SK-N-SH treated with all-trans-retinoic acid at 6 μM for 48 hours (cell line): ENCODE measurements at places on chromosomes 1 and 21.

DNA sequence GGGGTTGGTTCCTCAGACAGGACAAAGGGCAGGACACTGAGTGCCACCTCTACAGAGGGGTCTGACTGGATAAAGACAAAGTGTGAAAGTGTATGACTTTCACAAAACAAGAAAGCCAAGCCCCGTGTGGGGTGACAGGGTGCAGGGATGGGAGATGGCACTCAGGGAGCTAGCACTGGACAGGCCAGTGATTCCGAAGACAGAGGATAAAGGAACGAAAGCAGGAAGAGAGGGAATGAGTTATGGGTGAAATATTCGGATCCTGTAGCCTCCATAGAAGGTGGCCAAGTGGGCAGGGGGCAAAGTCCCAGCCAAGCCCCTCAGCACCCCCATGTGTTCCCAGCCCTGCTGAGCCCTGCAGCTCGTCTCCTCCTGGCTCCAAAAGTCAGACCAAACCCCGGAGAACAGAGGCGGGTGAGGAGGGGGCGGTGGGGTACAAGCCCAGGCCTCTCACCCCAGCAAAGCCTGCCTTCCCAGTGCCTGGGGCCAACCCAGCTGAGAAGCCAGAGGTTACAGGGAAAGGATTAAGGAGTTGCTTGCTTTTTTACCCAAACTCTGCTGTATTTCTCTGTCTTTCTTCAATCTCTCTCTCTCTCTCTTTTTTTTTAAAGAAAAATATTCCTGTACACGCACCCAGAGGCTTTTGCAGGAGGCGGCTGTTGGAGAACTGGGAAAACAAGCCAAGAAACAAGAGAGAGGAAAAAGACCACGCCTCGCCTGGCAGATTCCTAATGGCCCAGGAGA is 14.0 kb upstream of the WASF2 start:
- peak; percentile 42 for ATAC-seq

DNA sequence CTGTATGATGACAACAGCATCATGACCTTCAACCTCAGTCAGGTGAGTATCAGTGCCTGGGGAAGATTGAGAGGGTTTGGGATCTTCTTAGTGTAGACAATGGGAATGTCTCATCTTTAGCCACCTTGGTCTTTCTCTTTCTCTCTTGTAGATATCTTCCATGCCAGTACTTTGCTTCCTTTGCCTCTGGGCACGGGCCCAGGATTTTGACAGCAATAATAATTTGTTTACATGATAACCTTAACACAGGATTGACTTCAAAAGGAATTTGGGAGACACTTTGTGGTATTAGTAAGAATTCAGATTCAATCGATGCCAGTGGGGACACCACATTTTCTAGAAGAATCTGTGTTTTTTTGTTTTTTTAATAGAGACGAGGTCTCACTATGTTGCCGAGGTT is 12.1 kb upstream of the PIGV start:
- no peak for ATAC-seq

- peak; percentile 48 for ATAC-seq
Observed at GRCh38 chr1:160124705-160125478, 9.3 kb downstream of the ATP1A2 start.

- no peak for ATAC-seq
Observed at GRCh38 chr1:97119260-97120158, 397.9 kb downstream of the PTBP2 start.

GRCh38 chr1:223556414-223557129 is 108.9 kb downstream of the CAPN8 start:
- ATAC-seq, result peak; percentile 89

DNA sequence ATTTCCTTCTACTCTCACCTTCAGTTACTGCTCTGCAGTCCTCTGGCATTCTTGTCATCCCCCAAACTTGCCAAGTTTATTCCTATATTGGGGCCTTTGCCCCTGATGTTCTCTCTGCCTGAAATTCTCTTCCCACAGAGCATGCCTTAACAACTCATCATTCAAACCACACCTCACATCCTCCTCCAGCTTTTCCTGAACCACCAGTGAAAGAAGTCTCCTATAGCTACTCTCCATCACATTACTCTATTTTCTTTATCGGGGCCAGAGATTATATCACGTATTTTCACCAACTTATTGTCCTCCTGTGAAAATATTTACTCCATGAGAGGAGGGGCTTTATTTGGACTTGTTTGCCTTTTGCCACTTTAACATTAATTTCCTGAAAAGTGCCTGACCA is 32.1 kb downstream of the EXTL2 start:
- no peak for ATAC-seq

- peak; percentile 47 for ATAC-seq
Observed at GRCh38 chr21:35476621-35477395, 427.7 kb upstream of the RUNX1 start.

- ATAC-seq, result no peak
Observed at GRCh38 chr21:34911360-34911759, 137.7 kb downstream of the RUNX1 start.

DNA sequence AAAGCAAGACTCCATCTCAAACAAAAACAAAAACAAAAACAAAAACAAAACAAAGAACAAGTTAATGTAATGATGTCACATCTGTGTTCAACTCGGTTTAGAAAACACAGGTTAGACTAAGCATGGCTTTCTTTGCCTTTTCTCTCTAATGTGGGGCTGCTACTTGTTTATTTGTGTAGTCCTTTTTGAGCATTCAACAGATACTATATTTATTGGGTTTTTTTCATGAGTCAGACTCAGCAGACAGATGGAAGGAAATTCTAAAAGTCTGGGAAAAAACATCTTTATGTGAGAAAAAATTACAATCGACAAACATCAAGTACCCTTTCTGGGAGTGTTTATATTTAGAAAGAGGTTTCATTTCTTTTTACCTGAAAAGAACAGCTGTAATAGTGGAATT is 22.3 kb upstream of the OTUD3 start:
- ATAC-seq, result no peak

- no peak for ATAC-seq
Observed at GRCh38 chr1:162172311-162173102, 103.0 kb downstream of the NOS1AP start.

GRCh38 chr1:233361876-233362275 is 34.4 kb downstream of the MAP3K21 start:
- ATAC-seq, result no peak

- ATAC-seq, result peak; percentile 12
Observed at GRCh38 chr1:206693592-206693991, 8.9 kb downstream of the MAPKAPK2 start.

DNA sequence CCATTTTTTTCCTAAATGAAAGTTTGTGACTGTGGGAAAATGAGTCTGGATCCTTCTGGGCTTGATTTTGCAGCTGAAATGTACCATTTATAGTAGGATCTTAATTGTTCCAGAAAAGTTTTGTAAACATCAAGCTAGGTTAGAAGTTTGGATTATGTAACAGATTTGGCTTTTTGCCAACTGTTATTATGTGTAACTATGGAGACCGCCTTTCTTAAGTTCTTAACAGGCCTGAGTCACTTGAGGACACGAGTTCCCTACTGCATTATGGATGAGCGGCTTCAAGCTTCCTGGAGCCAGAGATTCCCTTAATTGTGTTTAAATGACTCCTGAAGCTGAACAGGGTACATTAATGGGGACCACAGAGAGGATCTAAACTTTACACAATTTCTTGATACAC is 22.2 kb downstream of the SLC25A33 start:
- peak; percentile 96 for ATAC-seq

DNA sequence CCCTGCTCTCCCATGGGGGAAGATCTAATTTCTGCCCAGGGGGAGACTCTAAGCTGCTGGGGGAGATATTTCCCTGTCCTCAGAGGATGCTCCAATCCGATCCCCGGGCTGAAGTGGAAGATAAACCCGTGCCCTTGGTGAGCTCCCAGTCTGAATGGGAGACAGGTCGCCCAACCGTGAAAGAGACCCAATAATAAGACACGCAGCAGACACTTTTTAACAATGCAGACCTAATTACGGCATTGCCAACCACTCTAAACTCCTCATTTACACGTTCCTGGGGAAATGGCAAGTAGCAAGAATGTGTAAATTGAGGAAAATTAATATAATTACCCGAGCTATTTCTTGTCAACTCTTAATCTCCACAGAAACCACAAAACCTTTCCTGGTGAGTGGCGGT is 48.7 kb upstream of the ACTL8 start:
- no peak for ATAC-seq

- peak; percentile 4; the same call in 2 of the 3 replicates for ATAC-seq
Observed at GRCh38 chr1:181141431-181141910, 53.0 kb downstream of the IER5 start.

GRCh38 chr1:84861516-84861915 is 31.5 kb downstream of the LPAR3 start:
- no peak for ATAC-seq

DNA sequence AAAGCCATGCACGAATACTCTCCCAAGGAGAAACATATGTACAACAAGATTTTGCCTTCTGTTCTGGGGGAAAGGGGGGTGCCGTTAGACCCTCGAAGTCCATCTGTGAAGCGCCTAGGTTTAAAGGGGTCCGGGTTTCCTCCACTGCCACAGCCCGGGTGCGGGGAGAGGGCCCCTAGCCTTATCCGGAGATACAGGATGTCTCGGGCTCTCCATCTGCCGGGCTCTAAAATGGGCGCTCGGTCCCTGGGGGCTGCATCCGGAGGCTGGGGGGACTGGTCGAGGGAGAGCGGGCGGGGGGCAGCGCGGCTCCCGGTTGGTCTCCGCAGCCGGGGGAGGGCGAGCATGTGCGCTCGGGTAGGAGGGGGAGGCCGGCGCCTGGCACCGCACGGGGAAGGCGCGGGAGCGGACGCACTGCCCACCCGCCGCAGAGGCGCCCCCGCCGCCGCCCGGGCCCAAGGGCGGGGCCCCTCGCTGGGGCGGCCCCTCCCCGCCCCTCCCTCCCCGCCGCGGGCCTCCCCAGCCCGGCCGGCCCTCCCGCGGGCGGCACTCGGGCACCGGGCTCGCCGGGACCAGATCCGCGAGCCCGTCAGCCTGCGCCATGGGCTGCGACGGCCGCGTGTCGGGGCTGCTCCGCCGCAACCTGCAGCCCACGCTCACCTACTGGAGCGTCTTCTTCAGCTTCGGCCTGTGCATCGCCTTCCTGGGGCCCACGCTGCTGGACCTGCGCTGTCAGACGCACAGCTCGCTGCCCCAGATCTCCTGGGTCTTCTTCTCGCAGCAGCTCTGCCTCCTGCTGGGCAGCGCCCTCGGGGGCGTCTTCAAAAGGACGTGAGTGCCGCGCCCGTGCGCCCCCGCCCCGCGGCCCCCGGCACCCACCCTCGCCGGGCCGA is 63.1 kb downstream of the ELK4 start:
- ATAC-seq, result peak; percentile 48

DNA sequence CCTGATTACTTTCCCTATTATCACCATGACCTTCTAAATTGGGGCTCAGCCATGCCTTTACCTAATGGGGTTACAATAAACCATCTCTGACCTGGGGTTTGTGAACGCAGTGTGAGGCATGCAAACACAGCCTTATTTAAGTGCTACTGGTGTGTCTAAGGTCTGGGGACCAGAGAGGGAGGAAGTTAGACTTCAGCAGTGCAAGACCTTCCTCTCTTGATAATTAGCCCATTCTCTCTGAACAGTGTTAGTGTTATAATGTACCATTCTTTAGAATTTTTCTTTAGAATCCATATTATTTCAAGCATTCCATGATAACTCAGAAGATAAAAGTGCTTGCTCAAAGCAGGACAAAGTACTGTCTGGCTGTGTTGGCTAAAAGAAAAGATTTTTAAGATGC is 10.5 kb upstream of the LRRC8D start:
- no peak for ATAC-seq

DNA sequence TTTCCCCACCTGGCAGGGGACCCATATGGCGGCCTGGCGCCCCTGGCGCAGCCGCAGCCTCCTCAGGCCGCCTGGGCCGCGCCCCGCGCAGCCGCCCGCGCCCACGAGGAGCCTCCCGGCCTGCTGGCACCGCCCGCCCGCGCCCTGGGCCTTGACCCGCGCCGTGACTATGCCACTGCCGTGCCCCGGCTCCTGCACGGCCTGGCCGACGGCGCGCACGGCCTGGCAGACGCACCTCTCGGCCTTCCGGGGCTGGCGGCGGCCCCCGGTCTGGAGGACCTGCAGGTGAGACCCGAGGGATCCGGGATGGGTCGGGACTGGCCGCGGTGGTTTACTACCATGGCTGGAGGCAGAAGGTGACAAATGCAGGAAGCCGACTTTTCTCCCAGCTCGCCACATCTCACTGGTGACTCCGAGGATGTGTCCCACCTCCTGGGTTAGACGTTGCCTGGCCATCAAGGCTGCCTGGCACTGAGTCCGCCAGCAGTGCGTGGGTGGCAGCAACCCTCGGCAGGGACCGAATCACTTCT is 1.1 kb downstream of the TFAP2E start:
- ATAC-seq, result no peak

DNA sequence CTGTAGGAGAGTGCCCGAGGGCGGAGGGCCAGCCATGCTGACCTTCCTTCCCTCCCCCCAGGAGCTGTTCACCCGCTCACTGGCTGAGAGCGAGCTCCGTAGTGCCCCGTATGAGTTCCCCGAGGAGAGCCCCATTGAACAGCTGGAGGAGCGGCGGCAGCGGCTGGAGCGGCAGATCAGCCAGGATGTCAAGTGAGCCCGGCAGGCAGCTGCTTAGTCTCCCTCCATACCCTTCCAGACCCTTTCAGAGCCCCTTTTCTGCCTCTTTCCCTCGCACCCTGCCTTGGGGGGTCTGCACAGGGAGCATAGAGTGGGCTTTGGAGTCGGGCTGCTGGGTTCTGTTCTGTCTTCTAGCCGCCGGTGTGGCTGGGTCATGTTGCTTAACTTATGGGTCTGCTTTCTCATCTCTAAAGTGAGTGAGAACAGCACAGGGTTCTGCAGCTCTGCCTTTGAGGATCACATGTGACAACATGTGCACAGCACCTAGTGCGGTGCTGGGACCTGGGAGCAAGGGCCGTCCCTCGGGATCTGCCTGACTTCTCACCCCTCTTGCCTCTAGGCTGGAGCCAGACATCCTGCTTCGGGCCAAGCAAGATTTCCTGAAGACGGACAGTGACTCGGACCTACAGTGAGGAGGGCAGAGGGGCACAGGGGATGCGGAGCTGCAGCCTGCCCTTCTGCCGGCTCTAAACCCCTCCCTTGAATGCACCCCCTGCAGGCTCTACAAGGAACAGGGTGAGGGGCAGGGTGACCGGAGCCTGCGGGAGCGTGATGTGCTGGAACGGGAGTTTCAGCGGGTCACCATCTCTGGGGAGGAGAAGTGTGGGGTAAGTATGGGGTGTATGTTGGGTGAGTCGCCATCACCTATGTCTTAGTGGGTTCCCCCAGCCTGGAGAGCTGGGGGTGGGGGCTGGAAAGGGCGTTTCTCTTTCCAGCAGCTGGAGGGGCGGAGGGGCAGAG is 6.2 kb downstream of the AMPD2 start:
- ATAC-seq, result no peak

- no peak for ATAC-seq
Observed at GRCh38 chr1:22233222-22233621, 90.3 kb upstream of the WNT4 start.

DNA sequence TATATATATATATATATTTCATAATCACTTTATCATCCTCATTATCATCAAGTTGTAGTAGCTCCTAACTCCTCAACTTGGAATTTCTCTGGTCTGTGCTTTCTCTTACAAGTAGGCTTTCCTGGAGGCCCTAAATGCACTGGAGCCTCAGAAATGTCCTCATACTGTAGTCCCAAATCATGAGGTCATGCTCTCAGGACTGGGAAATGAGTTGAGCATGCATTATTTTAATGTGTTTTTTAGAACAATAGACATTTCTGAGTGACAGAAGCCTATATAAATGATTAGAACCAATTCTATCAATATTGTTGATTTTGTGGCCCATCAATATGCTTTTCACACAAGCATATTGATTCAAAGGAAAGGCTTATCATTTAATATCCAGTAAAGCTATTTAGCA is 42.9 kb upstream of the C1orf105 start:
- ATAC-seq, result peak; percentile 44

- ATAC-seq, result no peak
Observed at GRCh38 chr1:117796226-117796625, 133.2 kb downstream of the GDAP2 start.
